Endothelial cell of umbilical vein (primary cell): ENCODE measurements at places on chromosomes 16 and 17. TPM values are rescaled to one million over a fixed set of nuclear protein-coding genes. Genes with fewer than 3 reads are reported as not detected.

GRCh38 chr17:15036238-15036637 is 228.9 kb downstream of the PMP22 start:
- no peak for DNase-seq

DNA sequence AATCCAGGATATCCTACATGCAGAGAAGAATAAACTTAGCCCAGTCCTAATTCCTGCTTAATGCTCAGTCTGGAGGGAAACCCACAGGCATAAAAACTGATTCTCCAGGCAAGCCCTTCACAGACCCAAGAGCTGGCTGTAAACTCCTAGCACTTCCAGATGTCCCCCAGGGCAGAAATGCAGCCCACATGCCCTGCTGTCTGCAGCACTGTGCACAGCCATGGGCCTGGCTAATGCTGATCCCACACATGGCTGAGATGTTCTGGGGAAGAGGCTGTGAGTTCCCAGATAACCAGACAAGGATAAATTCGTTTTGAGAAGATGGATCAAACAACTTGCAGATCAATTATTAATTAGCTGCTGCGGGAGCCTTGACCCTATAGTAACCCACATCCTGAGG is 148.4 kb downstream of the AATF start:
- DNase-seq = no peak

GRCh38 chr16:56787167-56787566 is 57.2 kb downstream of the NUP93 start:
- DNase-seq = no peak

DNA sequence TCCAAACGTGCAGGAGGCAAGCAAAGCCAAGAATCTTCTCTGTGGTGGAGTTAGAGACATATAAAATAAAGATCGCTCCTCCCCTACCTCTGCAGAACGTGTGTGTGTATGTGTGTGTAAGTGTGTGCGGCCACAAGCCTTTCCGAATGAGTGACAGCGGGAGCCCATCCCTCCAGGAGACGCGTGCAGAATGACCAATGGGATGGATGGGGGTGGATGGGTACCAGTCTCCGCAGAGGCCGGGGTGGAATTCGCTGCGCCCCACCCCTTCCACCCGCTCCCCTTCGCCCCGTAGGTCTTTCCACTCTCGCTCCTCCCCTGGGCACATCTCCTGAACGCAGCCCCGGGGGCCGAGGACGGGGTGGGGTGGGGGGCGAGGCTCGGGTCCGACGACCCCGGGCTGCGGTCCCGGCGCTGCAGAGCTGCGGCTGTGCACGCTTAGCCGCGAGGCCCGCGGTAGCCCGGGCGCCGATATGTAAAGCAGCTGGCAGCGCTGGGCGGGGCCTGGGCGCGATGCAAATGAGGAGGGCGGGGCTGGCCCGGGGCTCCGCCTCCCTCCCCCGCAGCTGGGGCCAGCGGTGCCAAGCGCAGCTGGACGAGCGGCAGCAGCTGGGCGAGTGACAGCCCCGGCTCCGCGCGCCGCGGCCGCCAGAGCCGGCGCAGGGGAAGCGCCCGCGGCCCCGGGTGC is at the start of gene PRKCB:
PRKCB (plus strand) TSS at position 594 of the 688 bp plus-strand sequence.
- peak; percentile 32 for DNase-seq

DNA sequence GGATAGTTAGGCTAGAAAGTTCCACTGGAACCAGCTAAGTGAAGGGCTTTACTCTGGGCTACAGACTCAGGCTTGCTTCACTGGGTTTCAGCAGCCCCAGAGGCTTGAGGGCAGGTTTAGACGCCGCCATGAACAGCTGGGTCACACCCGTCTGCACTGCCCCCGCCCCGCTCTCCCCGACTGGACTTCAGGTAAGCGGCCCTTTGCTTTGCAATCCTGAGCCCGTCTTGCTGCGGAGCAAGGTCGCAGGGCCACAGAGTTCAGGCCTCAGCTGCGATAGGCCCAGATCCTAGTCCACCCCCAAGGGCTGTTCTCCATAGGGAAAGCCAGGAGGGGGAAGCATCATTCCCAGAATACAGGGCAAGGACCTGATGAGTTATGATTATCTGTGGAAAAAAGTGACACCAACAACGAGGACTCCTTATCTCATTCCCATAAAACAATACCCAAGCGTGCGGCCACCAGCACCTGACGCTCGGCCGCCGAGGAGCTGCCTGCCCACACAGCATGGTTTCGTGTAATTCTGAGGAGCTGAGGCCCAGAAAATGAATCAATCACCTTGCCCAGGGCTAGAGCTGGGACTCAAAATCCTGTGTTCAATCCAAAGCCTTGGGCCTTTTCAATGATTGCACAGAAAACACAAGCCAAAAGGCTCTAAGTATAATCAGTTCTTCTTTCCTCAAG is 20.4 kb downstream of the MEAK7 start:
- no peak for DNase-seq

- no peak for DNase-seq
Observed at GRCh38 chr16:46991729-46992704, 18.5 kb upstream of the DNAJA2 start.

DNA sequence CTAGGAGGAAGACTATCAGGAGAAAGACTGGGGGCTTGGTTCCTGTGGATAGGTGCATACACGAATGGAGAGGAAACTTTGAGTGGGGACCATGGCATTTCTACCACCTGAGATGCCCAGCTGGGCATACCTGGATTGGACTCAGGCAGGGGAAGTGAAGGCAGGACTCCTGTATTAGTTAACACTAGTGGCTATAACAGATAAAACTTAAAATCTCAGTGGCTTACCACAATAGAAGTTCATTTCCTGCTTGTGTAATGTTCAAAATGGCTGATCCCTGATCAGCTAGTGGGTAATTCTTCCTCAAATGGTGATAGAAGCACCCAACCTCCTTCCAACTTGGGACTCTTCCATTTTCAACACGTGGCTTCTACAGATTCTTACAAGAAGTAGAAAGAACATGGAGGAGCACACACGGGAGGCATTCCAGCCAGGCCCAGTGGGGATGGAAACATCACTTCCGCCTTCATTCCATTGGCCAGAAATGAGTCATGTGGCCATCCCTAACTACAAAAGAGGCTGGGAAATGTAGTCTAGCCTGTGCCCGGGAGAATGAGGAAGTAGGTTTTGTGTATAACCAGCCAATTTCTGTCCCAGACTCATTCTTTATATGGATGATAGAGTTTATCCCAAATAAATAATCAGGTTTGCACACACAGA is 112.1 kb downstream of the UTP18 start:
- peak; percentile 71 for DNase-seq

- DNase-seq = no peak
Observed at GRCh38 chr17:67035131-67036083, 8.9 kb upstream of the CACNG1 start.

DNA sequence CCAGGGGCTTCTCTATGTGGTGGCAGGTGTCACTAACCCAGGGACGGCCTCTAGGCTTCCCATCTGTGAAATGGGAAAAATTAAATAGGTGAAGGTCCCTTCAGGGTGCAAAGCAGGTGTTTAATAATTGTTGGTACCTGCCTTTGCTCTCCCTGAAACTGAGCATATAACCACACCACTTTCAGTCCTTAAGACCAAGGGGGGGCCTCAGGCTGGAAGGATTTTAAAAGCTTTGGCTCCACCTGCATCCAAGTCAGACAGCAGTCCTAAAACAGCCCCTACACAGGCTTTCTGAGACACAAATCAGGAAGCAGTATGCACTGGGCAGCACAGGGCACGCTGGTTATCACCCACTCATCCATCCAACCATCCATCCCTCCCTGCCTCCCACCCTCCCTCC is 55.0 kb downstream of the TK2 start:
- no peak for DNase-seq

DNA sequence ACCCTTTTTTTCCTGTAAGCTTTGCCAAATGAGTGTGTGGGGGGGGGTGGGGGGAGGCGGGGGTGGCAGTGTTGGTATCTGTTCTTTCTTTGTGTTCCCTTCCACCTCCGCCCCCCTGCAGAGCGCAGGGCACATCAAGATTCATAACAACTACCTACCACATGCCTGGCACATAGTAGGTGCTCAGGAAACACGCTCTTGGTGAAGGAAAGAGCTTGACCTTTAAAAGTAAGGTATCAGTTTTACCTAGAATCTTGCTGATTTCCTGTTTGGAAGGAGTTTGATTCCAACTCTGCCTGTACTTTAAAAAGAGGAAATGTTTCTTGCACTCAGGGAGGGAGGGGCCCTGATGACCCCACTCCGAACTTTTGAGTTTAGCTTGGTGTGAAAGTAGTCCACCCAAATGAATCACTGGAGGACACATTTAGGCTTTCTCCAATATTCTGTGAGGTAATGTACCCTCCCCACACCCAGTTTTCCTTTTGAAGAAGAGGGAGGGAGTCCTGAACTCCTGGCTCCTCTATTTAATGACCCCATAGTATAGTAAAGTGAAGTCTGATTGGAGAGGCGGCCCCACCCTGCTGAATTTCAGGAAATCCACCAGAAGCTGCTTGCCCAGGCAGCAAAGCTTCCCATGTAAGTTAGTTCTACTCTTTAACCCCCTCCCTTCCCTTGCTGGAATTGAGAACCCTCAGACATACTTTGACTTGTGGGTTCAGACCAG is 560 bp upstream of the FAM20A start:
- DNase-seq = no peak

DNA sequence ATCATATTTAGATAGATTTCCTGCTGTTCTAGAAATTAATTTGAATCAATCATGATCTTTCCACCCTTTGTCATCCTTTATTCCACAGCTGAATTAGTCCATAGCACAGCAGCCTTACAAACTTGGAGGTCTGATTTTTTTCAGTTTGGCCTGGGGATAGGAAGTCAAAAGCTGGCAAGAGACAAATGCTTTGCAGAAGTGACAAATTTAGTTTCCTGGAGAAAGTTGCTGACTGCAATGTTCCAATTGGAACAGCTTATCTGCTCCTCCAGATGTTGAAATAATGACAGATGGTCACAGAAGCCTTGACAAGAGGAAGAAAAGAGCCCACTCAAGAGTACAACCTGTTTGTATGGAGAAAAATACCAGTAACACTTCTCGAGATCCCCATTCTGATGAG is 1276.1 kb upstream of the CDH8 start:
- no peak for DNase-seq

DNA sequence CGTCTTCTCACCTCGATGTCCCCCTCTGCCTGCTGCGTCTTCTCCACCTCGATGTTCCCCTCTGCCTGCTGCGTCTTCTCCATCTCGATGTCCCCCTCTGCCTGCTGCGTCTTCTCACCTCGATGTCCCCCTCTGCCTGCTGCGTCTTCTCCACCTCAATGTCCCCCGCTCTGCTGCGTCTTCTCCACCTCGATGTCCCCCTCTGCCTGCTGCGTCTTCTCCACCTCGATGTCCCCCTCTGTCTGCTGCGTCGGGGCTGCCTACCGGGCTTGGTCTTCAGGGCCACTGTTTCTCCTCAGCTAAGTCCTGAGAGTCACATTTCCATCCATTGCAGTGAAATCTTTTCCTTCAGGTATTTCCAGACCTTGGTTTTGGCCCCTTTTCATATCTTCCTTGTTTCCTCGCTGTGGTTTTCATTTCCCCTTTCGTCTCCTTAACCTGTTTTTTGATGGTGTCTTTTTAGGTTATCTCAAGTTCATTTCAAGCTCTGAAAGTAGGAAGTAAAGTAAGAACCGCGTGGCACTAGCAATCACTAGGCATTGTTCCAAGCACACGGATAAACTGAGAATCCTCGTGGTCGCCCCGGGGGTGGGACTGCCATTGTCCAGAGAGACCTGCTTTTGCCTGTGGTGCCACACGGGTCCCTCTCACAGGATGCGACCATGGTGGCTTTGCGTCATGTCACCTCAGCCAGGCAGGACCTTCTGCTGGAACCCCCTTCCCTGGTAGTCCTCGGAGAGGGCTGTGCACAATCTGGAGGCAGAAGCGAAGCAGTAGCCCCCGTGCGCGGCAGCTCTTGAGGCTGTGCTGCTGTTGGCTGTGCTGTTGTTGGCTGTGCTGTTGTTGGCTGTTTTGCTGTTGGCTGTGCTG is 9.5 kb upstream of the ZNF750 start:
- DNase-seq = peak; percentile 37

DNA sequence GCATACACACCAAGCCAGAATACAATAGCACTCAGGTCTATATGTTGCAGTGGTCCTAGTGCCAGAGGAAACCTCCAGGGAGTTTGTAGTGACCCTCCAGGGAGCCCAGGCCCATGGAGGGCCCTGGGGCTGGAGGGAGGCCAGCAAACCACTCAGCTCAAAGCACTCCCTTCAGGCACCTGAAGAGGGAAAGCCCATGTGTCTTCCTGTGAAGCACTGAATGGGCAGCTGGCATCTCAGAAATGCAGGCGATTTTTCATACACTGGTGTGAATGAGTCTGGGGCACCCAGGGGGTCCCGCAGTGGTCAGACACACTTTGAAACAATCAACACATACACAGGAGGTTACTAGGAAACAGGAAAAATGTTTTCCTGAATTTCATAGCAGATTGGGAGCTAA is 12.8 kb downstream of the TBC1D26 start:
- DNase-seq = no peak

- DNase-seq = no peak
Observed at GRCh38 chr17:20278805-20279204, 188.5 kb downstream of the LGALS9B start.

DNA sequence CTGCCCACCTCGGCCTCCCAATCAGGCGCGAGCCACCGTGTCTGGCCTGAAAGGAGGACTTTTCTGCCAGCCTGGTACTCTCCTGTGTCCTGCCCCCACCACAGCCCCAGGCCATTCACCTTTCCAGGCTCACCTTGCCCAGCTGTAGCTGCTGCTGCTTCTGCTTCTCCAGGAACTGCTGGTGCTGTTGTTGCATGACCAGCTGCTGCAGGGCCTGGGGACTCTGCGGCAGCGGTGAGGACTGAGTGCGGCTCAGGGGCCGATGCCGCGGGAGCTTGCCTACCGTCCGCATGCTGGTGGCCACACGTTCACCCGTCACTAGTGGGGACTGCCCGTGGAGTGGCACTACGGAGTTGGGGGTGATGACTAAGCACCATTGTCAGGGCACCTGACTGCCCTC is 17.7 kb downstream of the G6PC3 start:
- no peak for DNase-seq

DNA sequence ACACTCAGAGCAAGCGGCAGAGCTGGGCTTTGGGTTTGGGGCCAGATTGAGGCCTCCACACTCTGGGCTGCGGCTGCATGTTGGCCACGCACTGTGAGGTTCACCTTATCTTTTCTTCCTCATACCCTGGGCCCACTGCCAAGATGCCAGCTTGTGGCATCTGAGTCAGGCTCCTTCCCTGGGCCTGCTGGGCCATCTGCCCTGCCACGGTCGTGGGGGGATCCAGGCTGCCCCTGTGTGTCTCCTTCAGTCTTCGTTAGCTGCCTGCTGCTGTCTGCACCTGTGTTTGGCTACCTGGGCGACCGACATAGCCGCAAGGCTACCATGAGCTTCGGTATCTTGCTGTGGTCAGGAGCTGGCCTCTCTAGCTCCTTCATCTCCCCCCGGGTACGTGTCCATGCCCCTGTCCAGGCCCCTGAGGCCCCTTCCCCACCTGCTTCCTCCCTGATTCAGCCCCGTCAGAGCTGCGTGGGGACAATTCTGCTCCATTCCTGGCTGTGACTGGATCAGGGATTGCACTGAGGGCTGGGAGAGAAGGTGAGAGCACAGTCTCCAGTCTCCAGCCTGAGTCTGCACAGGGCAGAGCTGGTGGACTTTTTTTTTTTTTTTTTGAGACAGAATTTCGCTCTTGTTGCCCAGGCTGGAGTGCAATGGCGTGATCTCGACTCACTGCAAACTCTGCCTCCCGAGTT is 11.2 kb downstream of the SPNS3 start:
- DNase-seq = no peak

Gene MMP15
- 13.1 and 16.0 TPM in 2 replicates for total RNA-seq

Gene WNT3
- 2.0 and 2.1 TPM in 2 replicates for total RNA-seq

Gene FDXR
- total RNA-seq = 30.9 and 33.4 TPM in 2 replicates

Gene AMDHD2
- 54.5 and 59.5 TPM in 2 replicates for total RNA-seq

Gene TAC4
- total RNA-seq = not detected in 2 replicates

Gene TMEM235
- 0.38 TPM in 1 of 2 replicates, not detected in the other for total RNA-seq

Gene SPATA22
- total RNA-seq = not detected in 2 replicates

Gene TTYH2
- 0.75 and 1.1 TPM in 2 replicates for total RNA-seq
